AG04450 (cell line): ENCODE measurements at places on chromosomes 3 and 15.

GRCh38 chr3:180912304-180913296 is at the start of gene FXR1:
TSS of gene FXR1 (plus strand) at chr3:180912670. CDS start at chr3:180912686, 16 bp downstream.
- peak; percentile 46 for DNase-seq

- DNase-seq = no peak
Measured at GRCh38 chr3:177860184-177860583, 662.9 kb upstream of the TBL1XR1 start.

DNA sequence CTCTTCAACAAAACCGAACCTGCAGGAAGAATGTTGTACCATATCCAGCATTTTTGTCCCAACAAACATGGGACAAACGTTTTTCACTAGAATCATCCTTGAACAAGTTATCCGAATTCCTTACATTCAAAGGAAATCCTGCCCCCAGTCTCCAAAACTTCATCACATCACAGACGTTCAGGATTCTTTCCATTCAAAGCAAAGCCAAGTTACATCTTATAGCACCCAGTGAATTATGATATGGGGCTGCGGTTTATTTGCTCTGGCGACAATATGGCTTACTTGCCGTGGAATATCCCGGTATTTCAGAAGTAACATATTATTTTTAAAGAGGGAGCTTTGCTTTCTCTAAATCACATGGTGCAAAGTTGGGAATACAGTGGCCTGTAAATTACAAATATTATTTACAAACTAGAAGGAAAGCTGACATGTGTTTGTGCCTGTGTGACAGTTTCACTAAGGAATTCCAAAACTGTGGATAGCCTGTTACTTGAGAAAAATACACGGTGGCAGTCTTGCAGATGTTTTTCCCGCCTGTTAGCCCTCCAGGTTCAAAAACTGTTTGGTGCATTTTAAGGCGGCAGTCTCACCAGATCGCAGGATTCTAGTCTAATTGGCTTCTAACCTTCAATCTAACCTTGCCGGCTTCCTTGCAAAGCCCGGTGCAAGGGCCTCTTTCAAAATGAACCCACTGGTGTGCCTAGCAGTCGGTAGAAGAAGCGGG is 736 bp upstream of the MBNL1 start:
- DNase-seq = no peak

DNA sequence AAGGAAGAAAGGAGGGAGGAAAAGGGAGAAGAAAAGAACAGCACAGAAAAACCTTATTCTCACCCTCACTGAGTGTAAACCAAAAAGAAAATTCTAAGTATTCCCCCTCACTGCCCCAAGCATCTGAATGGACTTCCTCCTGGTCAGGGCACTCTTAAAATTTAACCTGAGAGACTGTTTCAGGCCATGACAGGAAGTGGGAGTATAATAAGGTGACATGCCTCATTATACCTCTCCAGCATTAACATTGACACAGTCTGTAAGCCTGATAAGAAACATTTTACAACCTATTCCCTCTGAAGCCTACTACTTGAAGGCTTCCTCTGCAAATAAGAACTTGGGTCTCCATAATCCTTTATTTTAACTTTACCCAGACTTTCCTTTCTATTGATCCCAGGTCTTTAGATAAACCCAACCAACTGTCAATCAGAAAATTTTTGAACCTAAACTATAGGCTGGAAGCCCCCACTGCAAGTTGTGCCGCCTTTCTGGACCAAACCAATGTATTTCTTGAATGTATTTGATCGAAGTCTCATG is 41.7 kb downstream of the SLCO2A1 start:
- DNase-seq = no peak

DNA sequence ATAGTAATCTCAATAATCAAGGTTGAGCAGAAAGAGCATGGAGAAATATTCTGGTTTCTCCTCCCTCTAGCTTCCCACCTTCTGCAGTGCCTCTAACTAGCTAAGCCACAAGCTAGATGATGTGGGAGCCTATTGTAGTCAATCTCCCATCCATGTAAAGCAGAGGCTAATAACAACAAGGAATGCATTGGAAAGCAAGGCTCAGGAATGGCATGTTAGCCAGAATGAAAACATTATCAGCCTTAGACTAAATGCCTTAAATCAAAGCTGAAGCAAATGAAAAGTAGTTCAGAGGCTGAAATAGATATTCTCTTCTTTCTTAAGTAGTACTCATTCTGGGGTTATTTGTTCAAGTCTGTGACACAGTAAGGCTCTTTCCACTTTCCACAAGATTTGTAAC is 350.3 kb upstream of the DPPA4 start:
- no peak for DNase-seq
